ENCODE measurements at places on chromosomes 12 and 14.

DNA sequence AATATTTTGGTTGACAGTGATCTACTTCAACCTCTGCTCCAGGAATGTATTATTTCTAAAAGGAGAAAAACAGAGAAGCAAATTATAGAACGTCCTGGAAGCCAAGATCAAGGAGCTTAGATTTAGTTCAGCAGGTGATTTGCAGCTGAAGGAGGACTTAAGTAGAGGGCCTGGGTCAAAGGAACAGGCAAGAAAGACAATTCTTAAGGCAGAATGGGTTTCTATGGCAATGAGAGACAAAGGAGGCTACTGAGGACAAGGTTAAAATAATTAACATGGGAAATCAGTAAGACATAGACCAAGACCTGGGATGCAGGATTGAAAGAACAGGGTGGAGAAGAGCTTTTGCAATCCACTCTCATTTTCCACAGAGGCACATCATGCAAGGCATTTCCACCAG is 2.4 kb upstream of the SNW1 start:
- no peak for DNase-seq

DNA sequence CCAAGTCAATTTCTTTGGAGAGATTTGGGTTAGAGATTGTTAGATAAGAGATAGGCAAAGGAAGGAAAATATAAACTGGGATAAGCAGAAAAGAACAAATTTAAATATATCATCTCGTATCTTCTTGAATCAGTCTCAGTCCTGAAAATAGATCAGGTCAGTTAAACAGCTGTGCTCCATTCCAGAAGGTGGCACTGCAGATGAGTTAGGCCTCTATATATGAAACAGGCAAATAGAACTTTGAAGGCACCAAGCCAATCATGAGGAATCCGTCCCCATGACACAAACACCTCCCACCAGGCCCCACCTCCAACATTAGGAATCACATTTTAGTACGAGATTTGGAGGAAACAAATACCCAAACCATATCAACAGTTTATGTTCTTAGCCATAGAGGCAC is 605.5 kb upstream of the USP15 start:
- no peak for DNase-seq

DNA sequence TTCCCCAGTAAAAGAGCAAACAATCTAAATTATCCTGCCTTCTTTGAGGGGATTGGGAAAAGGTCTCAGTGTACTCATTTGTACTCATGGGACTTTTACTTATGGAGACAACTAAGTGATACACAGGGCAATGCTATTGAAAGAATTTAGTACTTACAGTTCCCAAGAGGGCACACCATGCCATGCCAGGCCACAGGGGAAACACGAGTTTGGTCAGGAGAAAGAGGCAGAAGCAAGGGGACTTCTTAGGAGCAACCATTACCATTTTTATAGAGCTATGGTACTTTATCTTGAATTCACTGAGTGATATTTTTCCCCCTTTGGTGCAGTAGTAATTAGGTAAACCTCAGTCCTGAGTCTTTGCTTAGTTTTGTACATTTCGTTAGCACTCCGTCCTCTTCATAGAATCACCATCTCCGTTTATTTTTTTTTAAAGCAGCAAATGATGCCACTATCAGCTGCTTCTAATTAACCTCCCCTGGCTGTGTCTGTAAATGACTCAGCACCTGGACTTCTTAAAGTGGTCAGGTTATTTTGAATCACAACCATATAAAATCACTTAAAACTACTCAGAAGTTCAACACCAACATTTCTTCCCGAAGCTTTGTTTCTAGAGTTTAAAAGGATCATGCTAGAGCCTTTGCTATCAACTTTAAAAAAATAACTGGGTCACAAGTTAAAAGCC is 5.9 kb upstream of the WASHC3 start:
- no peak for DNase-seq

DNA sequence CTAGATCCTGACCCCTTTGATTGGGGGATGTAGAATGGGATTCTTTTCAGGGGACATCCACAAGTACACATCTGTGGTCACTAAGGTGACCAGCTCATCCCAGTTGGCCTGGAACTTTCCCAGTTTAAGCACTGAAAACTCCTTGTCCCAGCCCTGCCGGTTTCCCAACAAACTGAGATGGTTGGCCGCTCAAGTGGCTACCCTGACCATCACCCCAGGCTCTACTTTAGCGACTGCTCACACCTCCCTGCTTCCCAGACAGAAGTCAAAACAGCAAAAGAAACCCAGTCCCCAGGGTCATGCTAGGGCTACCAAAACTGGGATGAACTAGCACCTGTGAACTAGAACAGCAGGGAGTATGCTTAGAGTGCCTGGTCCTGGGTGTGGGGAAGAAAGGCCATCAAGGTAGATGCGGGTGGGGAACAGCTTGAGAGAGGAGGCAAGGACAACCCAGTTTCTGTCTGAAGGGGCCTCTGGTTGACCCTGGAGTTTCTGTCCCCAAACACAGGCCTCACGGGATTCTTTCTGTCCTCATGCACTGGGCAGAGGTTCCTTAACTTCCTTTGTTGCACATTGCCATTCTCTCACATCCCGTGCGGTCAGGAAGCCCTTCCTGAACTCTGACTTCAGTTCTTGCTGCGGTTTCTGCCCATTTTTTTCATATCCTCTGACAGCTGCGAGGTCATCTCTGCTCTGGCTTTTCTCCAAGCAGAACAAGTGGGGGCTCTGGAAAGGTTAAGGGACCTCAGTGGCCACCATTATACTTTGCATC is 1.6 kb downstream of the LTB4R start:
- DNase-seq, result no peak

GRCh38 chr12:53952871-53953734 is 1.6 kb upstream of the HOXC12 start:
- DNase-seq, result no peak

- DNase-seq, result no peak
These were observed 306.3 kb downstream of the CACNA1C start for GRCh38 chr12:2358986-2359658.

- no peak for DNase-seq
These were observed 1.1 kb upstream of the LRP1 start for GRCh38 chr12:57127101-57127725.

DNA sequence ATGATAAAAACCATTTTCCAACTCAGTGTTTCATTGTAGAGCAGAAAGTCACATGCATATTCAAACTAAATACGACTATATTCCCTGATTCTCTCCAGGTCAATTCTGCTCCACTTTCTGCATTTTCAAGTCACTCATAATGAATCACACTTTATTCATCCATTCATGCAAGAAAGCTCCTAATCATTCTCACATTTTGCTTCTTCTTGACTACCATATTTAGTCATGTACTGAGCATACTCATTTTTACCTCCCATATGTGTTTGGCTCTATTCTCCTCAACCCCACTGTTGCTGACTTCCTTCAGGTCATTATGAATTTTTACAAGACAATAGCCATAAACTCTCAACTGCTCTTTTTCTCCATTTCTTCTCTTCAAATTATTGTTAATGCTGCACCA is 43.4 kb upstream of the PIK3C2G start:
- DNase-seq, result no peak

- no peak for DNase-seq
These were observed 81.2 kb downstream of the PITPNM2 start for GRCh38 chr12:123069436-123070266.

DNA sequence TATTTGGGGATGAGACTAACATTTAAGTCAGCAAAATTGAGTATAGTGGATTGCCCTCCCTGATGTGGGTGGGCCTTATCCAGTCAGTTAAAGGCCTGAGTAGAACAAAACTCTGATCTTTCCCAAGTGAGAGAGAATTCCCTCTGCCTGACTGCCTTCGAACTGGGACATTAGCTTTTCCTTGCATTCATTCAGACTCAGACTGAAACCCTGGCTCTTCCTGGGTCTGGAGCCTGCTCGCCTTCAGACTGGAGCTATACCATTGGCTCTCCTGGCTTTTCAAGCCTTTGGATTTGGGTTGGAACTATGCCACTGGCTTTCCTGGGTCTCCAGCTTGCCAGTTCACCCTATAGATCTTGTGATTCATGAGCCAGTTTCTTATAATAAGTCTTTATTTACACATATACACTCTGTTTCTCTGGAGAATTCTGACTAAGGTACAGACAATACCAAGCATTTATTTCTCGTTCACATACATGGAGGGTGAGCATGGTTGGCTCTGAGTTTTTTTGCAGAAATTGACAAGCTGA is 296.5 kb downstream of the ERC1 start:
- no peak for DNase-seq

DNA sequence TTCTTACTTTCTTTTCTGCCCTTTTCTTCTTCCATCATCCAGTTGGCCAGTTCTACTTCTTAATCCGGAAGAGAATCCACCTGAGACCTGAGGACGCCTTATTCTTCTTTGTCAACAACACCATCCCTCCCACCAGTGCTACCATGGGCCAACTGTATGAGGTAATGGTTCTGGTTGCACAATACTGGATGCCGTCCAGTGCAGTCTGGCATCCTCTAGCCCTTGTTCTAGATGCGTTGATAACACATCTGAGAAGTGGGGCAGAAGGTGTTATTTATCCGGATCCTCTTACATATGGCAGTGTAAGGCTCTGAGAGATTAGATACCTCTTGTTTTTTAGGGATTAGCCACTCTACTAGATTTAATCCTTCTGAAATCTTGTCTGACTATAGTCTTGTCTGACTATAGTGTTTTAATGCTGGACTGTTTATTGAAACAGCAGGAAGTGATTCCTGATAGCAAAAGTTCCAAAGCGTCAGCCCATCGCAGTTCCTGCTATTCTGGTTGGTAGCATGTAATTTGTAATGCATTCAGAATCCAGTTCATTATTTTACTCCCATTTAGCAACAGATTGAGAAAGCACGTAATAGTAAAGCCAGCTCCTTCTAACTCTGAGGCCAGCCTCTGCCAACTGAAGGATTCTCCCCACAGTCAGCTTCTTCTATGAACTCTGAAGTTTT is 7.9 kb downstream of the GABARAPL1 start:
- no peak for DNase-seq

- no peak for DNase-seq
These were observed 106.5 kb downstream of the EML1 start for GRCh38 chr14:99899578-99900178.

GRCh38 chr12:1429980-1430379 is 164.4 kb downstream of the FBXL14 start:
- DNase-seq, result no peak

DNA sequence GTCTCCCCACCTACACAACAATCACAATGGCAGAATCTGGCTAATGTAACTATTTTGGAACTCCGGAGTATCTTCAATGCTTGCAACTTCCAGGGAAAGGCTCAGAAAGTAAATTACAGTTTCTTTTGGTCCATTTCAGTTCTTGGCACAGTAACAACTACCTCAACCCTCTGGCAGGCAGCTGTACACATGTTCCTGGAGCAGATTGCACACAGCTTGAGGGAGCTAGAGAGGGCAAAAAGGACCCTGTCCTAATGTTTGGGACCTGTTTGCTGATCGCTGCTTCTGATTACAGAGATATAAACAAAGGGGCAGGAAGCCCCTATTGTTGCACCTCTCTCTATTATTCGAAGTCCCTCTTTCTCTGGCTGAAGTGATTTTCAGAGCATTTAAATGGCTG is 35.2 kb upstream of the SLC38A1 start:
- no peak for DNase-seq

- DNase-seq, result no peak
These were observed 328.0 kb downstream of the DPF3 start for GRCh38 chr14:72565917-72566316.

DNA sequence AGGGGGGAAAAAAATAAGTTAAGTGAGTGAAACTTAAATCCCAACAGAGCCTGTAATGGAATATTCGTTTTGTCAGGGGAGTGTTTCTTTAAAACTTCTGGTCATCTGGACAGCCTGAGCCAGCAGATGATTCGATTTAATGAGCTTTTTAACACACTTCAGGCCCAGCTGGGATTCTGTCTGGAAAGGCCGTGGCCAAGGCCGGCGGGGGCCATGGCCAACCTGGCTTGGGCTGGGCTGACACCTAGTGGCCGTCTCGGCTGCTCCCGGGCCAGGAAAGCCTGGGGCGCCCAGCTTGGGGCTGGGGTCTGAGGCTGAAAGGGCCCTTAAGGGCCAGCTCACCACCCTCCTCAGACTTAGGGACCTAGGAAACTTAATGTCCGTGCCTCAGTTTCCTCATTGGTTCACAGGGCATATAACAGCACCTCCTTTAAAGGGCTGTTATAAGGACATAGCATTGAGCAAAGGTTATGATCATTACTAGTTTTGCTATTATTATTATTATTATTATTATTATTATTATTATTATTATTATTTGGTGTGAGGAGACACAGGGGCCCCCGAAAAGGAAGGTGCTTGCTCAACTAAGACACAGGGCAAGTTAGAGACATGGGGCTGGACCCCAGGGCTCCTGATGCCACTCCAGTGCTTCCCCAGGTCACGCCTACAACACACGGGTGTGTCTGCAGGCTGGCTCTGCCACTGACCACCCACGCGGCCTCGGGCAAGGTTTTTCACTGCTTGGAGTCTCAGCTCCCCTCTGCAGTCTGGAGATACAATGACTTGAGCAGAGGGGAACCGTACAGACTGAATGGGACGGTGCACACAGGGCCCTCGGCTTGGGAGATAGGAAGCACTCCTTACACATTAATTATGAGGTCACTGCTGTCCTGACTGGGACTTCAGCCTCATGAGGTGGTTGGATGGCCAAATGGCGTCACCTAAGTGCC is 84.0 kb downstream of the SYNE3 start:
- no peak for DNase-seq

- DNase-seq, result no peak
These were observed 75.1 kb downstream of the TTC7B start for GRCh38 chr14:90740946-90741681.

DNA sequence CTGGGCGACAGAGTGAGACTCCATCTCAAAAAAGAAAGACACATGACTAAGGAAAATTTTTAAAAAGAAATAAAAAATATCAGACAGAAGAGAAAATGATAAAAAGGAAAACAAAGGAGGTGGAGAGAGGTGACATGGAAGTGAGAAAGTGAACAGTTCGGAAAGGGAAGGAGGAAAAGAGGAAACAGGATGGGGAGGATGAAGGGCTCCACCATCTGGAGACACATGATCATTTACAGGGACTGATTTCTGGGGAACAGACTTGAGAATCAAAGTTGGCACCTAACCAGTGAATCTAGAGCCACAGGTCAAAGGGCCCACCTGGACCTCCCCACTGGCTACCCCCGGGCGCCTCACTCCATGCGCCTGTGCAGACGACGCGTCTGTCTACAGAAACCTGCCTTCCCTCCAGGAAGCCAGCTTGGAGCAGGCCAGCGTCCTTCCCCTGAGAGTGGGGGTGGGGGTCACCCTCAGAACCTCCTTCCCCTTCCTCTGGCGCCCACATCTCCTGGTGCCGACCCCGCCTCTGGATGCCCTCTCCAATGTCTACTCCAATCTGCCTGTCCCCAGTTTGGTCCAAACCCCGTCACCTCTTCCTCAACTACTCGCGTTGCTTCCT is 60.5 kb downstream of the AMN start:
- no peak for DNase-seq

- no peak for DNase-seq
These were observed 388.8 kb upstream of the USP15 start for GRCh38 chr12:61871485-61871810.
